ENCODE measurements at places on chromosomes 1 and 21.

DNA sequence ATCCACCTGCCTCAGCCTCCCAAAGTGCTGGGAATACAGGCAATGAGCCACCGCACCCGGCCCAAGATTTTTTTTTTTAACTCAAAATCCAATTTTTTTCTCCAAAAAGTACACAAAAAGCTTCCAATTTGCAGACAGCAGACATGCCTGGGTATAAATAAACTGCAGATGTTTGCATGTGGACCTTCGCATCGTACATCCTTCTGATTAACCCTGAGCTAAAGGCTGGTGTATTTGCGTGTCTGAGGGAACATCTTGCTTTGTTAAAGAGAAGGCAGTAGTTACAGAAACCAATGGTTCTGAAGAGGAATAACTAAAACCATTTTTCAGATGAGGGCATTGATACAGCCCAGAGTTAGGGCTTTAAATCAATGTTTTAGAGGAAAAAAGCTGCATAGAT is 12.7 kb downstream of the BCAR3 start:
- DNase-seq = no peak

DNA sequence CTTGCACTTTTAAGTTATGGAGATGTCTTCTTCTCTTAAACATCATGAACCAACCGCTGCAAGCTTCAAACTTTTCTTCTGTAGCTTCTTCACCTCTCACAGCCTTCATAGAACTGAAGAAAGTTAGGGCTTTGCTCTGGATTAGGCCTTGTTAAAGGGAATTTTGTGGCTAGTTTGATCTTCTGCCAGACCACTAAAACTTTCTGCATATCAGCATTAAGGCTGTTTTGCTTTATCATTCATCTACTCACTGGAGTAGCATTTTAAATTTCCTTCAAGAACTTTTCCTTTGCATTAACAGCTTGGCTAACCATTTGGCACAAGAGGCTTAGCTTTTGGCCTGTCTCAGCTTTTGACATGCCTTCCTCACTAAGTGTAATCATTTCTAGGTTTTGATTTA is 43.0 kb upstream of the RGL1 start:
- peak; percentile 59 for DNase-seq

- DNase-seq = no peak
These were observed 11.4 kb upstream of the IL10RB start for GRCh38 chr21:33254766-33255165.

GRCh38 chr1:244896550-244896949 is 32.2 kb upstream of the HNRNPU start:
- DNase-seq = peak; percentile 88

GRCh38 chr1:1037366-1038327 is 17.7 kb downstream of the AGRN start:
- DNase-seq = no peak

GRCh38 chr1:47688461-47689296 is 250.8 kb downstream of the FOXD2 start:
- no peak for DNase-seq

DNA sequence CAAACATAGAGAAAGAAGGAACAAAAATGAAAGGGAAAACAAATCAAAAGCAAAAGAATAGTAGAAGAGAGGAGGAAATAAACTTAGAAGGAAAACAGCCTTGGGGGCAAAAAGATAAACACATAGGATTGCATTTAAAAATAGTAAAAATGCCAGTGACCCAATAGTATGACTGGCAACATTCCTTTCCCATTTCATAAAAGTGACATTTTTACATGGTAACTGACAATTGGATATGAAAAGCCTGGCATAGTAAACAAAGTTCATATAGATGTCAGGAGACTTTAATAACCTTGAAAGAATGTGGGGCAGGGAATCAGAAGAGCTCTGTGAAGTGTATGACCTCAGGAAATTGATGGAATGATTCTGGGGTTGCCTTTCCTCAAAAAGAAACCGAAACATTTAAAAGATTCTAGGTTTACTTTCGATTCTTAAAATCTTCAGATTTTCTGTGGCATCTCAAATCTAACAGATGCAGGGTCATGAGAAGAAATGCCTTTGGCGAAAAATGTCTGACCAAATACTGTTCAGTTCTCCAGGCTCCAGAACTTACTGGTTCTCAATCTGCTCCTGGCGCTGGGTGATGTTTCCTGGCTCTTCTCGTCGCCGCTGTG is 33.7 kb downstream of the SPTA1 start:
- DNase-seq = no peak

- no peak for DNase-seq
These were observed 21.6 kb upstream of the DIP2A start for GRCh38 chr21:46437096-46437498.

DNA sequence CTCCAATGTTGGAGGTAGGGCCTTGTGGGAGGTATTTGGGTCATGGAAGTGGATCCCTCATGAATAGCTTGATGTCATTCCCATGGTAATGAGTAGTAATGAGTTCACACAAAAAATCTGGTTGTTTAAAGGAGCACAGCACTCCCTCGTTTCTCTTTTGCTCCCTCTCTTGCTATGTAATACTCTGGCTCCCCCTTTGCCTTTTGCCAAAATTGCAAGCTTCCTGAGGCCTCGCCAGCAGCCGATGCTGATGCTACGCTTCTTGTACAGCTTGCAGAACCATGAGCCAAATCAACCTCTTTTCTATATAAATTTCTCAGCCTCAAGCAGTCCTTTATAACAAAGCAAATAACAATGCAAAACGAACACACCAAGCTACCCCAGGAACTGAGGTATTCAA is 80.9 kb downstream of the LHX9 start:
- no peak for DNase-seq

- no peak for DNase-seq
These were observed 95.9 kb downstream of the ACTL8 start for GRCh38 chr1:17851056-17851455.

- DNase-seq = no peak
These were observed 6.0 kb downstream of the TEX35 start for GRCh38 chr1:178518894-178519293.

DNA sequence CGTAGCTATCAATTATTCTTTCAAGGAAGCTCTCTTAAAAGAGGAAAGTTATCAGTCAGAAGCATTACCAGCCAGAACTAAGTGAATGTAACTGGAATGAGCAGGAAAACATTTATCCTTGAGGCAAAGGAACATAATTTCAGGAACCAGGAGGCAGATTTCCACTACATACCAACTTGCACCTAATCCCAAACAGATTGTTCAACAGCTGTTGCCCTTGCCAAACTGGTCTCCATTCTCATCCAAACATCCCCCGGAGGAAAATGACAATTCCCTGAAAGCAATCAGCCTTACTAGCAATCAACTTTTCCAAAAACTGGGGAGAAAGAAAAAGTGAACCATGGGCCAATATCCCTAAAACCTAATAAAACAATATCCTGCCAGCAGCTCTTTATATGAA is 35.0 kb downstream of the ENAH start:
- DNase-seq = no peak

DNA sequence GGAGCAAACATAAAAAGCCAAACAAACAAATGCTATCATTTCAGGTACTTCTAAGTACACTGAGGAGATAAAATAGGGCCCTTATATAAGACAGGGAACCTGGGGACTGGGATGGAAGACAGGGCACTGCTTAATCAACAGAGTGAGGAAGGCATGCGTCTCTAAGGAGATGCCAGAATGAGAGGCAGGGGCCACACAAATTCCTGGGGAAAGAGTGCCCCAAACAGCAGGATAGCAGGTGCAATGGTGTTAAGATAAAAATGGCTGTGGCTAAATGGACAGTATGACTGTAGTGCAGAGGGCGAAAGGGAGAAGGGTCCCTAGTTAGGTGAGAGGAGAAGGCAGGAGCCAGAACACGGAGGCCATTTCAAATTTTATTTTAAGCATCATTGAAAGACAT is 113.9 kb downstream of the ZBTB18 start:
- no peak for DNase-seq

DNA sequence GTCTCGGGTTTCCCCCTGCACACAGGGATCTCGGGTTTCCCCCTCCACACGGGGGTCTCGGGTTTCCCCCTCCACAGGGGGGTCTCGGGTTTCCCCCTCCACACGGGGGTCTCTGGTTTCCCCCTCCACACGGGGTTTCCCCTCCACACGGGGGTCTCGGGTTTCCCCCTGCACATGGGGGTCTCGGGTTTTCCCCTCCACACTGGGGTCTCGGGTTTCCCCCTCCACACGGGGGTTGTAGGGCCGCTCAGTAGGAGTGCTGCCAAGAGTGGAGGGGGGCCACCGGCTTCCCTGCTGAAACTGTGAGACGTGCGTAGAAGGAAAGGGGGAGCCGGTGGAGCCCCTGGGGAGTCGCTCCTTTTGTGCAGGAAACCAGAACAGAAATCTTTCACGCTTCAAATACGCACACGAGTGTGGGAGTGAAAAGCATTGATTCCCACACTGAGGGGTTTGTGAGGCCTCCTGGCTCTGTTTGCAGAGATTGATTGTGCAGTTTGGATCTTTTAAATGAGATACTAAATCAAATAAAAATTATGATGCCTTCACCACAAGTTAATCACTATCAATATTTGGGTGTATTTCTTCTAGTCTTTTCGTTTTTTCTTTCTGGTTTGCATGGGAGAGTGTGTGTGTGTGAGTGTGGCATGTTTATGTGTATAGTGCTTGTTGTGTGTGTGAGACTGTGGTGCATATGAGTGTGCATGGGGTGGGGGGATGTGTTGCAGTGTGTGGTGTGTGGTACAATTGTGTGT is 54.3 kb upstream of the TRAPPC10 start:
- DNase-seq = no peak

- DNase-seq = peak; percentile 89
These were observed 55.2 kb downstream of the GPR161 start for GRCh38 chr1:168081373-168082007.

DNA sequence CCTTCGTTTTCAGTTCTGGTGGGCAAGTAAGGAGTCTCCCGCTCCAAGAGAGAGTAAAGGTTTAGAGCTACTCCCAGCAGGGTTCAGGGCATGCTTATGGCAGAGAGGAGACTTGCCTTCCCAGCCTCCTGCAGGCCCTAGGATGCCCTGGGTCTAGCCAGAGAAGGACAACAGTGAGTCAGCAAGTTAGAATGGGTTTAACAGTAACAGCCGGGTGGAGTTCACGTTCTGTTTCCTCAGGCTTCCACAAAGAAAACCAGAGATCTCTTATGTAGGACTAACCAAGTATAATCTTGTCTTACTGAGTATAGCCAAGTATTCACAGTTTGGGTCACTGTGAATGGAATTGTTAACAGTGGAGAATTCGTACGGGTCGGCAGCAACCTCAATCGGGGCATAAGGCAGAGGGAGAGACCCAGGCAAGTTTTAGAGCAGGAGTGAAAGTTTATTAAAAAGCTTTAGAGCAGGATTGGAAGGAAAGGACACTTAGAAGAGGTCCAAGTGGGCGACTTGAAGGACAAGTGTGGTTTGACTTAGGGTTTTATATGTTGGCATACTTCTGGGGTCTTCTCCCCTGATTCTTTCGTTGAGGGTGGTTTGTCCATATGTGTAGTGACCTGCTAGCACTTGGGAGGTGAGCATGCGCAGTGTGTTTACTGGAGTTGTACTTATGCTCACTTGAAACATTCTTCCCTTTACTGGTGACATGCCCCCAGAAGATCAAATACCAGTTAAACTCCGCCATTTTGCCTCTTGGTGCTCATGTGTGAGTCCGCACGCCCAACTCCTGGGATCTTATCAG is 4.5 kb downstream of the OVAAL start:
- peak; percentile 55 for DNase-seq

Measured in fibroblast of villous mesenchyme (primary cell).